HFFc6 (cell line): ENCODE measurements at places on chromosomes 11 and 22.

DNA sequence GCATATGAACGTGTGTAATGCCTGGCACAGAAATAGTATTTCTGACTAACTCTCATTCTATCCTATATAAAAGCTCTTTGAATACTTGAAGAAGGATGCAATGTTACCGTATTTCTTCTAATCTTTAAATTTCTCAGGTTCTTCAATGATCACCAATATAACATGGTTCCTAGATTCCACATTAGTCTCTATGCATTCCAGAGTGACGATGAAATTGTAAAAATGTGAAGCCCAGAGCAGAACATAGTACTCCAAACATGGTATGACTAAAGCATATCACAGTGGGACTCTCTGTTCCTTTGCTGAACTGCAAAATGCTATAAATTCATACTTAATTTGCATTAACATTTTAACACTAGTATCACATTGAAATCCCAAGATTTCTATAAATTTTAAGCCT lies 877.6 kb upstream of the CHORDC1 start:
- DNase-seq = no peak

GRCh38 chr22:31646186-31647019 lies 15.6 kb downstream of the PISD start:
- peak; percentile 97 for DNase-seq

DNA sequence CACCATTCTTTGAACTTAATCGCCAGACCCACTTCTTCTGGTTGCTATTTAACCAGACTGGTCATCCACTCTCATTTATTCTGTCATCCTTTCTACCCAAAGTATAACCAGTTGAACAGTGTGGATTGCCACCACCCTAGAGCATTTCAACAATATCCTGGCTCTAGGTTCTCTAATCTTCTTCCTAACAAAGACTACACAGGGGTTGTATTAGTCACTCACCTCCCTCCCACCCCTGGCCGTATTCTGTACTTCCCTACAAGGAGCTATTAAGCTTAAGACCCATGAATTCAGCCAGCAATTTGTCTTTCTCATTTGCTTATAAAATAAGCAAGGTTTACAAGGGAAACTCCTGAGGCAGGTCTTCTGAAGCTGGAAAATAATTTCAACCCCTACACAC lies 46.9 kb upstream of the CEP126 start:
- DNase-seq = no peak

DNA sequence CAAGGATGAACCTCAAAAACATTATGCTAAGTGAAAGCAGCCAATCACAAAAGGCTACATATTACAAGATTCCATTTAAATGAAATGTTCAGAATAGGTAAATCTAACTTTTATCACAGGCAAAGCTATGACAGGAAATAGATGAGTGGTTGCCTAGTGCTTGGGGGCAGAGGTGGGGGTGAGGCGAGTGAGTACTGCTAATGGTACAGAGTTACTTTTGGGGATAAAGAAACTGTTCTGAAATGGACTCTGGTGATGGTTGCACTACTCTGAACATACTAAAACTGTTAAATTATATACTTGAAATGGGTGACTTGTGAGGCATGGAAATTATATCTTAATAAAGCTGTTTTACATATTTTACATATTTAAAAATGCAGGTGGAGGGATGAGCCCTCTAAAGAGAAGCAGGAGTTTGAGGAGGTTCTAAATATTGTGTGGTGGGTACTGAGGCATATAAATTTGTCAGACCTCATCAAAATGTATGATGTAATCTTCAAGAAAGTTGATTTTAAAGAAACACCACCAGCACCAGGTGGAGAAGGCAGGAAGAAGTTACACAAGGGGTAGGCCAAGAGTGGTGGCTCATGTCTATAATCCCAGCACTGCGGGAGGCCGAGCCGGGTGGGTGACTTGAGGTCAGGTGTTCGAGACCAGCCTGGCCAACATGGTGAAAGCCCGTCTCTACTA lies 3.6 kb downstream of the SLC43A1 start:
- DNase-seq = no peak

- DNase-seq = peak; percentile 41
These were observed 1.9 kb downstream of the MS4A10 start for GRCh38 chr11:60786811-60787567.
